ENCODE measurements at places on chromosomes 12 and 14.

DNA sequence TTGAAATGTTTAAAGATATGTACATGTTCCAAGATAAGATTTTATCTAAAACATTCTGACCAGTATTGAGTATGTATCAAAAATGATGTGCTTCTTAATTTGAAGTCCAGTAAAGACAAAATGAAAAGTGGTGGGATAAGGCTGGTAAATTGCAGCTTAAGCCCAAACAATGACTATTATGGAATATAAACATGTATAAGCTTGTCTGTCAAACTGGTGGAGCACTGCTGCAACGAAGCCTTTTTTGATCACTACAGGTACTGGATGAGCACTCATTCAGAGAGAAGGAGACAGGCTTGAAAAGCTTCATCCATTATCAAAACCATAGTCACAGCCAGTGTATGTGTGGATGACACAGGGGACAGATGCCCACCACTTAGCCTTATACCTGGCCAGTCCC is 138.4 kb downstream of the ATP23 start:
- no peak for DNase-seq

DNA sequence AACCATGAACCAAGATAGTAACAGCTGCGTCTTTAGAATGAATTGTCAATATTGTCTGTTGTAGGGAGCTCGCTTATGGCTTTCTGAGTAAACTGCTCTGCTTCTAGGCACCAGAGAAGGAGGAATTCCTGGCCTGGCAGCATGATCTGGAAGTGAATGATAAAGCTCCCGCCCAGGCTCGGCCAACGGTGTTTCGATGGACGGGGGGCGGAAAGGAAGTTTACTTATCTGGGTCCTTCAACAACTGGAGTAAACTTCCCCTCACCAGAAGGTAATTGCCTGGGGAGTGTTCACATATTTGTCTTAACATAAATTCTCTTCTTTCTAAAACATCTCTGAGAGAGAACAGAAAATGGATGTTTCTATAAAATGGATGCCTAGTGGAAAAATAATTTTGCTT is 4.3 kb downstream of the PRKAB1 start:
- peak; percentile 80 for DNase-seq

- no peak for DNase-seq
Observed at GRCh38 chr14:74865156-74865555, 10.8 kb downstream of the PROX2 start.

GRCh38 chr14:96538990-96539317 is 36.8 kb downstream of the PAPOLA start:
- no peak for DNase-seq

- no peak for DNase-seq
Observed at GRCh38 chr12:130641533-130642184, 74.4 kb downstream of the RIMBP2 start.

GRCh38 chr14:75454963-75455546 is 27.2 kb downstream of the JDP2 start:
- DNase-seq: peak; percentile 71

- DNase-seq: no peak
Observed at GRCh38 chr12:51225771-51226170, 7.9 kb upstream of the POU6F1 start.

DNA sequence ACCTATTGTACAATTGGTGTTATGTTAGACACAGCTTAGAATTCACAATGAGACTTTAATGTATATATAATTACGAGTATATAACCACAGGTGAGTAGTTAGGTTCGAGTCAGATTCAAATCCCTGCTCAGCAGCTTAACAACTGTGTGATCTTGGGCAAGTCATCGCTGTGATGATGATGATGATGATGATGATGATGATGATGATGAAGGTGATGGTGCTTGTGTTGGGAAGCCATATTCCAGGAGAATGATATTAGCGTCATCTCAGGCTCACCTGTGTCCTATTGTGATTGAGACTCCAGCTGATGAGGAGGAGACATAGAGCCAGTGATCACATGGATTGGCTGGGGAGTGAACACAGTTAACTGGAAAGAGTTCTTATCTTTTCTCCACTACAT is 16.5 kb downstream of the RFX4 start:
- DNase-seq: no peak

DNA sequence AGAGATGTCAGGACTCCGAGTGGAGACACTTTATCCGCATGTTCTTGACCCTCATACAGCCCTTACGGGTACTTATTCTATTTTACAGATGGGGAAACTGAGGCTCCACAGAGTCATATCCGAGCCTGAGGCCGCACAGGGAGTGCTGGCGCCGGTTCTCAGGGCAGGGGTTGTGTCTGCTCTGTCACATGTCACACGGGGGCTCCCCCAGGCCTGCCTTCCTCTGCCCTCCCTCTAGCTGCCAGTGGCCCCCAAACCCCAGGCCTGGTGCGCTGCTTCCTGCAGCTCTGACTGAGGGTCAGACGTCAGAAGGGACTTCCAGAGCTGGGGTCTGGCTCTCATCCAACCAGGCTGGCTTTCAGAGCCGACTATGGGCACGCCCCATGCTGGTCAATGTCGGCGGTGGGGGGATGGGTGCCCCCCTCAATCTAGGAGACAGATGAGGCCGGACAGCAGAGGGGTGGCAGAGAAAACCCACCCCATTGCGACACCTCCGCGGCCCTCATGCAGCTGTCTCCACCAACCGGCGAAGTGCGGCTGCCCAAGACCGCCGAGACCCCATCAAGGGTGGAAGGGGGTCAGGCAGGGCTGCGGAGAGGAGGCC is 811 bp upstream of the INF2 start:
- DNase-seq: peak; percentile 72

DNA sequence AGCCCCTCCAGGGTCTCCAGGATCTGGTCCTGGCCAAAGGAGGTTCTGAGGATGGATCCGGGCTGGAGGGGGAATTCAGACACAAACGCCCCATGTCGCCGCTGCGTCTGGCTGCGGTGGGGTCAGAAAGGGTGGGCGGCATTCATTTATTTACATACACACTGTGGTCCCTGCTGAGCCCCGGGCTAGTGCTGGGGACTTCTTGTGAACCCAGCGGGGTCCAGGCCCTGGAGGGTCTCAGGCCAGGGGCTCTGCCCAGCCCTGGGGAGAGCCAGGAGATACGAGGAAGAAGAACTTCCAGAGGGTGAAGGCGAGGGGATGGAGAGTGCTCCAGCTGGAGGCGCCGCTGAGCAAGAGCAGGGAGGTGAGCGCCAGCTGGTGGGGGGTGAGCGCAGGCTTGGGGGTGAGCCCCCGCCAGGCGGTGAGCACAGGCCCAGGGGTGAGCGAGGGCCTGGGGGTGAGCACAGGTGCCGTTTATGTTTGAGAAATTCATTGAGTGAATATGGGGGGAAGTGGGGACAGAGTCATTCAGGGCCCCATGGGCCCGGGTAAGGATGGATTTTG is 68.1 kb downstream of the NCOR2 start:
- no peak for DNase-seq

GRCh38 chr14:75249958-75250336 is 28.7 kb upstream of the FOS start:
- DNase-seq: no peak

GRCh38 chr14:38762426-38762825 is 340.6 kb downstream of the SEC23A start:
- DNase-seq: no peak

- DNase-seq: no peak
Observed at GRCh38 chr12:131473261-131473660, 237.6 kb upstream of the SFSWAP start.

- DNase-seq: no peak
Observed at GRCh38 chr12:128693115-128693514, 130.6 kb downstream of the SLC15A4 start.

DNA sequence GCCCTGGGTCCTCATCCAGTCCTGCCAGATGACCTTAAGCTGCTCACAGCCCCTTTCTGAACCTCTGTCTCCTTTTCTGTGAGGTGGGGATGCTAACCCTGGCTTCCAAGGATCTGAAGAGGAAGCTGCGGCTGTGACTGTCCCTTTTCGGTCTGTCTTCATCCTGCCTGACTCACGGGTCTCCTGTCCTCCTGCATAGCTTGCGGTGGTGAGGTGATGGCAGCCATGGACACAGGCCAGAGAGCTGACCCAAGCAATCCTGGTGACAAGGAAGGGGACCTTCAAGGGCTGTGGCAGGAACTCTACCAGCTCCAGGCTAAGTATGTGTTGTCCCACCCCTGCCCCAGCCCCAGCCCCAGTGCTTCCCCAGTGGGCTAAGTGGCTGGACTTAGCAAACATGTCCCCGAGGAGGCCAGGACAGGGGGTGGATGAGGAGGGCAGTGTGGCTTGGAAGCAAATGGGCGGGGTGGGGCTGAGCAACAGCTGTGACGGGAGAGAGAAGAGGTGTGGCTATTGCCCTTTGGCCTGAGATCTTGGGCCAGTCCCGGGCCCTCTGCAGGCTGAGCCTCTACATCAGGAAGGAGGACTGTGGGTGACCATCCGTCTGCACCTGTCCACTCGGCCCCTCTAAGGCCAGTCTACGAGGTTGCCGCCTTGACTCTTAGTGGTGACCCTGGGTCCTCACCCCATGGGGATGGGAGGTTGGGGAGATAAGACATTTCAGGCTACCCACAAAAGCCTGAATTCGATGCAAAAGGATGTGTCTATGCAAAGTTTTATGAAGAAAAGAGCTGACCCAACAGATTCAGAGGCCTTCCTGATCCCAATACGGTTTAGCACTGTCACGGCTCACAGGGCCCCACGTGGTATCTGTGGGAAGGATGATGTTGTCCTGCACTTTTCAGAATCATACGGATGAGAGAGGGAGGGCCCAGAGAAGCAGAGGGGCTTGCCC is 1.1 kb downstream of the CCDC197 start:
- DNase-seq: no peak

- no peak for DNase-seq
Observed at GRCh38 chr14:90557516-90557915, 160.7 kb downstream of the CALM1 start.

- DNase-seq: no peak
Observed at GRCh38 chr14:58541633-58542022, 96.1 kb upstream of the DACT1 start.

GRCh38 chr12:10067942-10068341 is 30.8 kb downstream of the CLEC1A start:
- DNase-seq: peak; percentile 63

DNA sequence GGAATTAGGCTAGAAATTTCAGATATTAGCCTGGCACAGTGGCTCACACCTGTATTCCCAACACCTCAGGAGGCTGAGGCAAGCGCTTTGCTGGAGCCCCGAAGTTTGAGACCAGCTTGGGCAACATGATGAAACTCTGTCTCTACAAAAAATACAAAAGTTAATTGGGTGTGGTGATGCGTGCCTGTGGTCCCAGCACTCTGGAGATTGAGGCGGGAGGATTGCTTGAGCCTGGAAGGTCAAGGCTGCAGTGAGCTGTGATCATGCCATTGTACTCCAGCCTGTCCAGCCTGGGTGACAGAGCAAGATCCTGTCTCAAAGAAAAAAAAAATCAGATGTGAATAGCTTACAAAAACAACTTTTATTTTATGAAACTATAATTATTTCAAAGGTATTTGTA is 15.1 kb downstream of the FRMD6 start:
- DNase-seq: no peak

DNA sequence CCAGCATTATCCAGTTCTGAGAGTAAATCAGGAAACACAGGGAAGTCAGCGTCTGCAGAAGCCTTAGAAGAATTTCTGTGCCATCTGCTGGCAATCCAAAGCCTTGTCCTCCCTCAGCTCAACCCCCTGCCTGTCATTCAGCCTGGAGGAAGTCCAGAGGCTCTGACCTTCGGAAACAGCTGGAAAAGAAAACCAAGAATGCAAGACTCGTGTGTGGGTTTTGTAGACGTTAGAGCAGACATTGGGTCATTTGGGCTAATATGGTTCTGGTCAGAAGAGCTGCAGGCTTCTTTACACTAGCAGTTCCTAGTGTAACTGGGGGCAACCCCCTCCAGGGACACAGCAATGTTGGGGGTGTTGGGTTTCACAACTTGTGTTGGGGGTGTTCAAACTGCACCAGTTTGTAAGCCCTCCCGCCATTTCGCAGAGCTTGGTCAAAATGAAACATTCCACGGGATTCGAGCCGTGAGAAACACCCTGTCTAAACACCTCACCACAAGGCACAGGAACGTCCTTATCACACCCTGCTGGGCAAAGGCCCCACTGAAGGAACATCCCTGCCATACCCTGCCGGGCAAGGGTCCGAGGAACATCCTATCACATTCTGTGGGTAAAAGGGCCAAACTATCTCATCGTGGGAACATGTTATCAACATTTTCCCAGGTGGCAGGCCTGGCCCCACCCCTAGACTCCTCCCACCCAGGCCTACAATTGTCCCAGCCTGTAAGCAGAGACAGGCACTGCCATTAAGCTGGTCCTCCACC is 21.0 kb upstream of the SERPINA4 start:
- peak; percentile 8 for DNase-seq

DNA sequence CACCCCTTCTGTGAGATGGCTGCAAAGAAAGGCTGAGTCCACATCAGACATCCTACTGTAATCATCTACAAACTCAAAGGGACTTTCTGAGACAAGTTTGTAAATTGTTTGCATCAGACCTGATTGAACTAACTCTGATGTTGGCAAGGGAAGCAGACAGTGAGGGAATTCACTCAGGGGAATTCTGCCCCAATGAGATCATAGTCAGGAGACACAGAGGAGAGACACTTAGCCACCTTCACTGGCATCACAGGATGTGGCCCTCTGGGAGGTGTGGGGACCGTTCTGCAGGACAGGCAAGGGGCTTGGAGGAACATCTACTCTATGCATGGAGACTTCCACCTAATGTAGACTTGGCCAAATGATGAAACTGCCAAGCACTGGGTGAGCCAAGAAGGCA is 70.7 kb upstream of the DDX11 start:
- no peak for DNase-seq

DNA sequence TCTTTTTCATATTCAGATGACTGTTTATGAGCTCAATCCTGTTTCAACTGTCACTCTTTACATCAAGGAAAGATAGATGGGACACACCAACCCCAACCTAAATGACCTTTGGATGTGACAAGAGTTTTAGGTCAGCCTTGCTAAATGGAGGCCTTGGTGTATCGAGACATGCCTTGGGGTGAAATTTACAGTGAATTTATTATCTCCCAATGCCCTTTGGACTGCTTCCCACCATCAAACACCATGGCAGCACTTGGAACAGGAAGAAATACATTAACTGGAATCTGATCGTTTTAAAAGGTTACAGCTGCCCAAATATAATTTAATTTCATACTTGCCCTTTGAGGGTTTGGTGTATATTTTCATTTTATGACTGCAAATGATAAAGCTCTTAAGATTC is 327.6 kb downstream of the SOX5 start:
- DNase-seq: no peak

DNA sequence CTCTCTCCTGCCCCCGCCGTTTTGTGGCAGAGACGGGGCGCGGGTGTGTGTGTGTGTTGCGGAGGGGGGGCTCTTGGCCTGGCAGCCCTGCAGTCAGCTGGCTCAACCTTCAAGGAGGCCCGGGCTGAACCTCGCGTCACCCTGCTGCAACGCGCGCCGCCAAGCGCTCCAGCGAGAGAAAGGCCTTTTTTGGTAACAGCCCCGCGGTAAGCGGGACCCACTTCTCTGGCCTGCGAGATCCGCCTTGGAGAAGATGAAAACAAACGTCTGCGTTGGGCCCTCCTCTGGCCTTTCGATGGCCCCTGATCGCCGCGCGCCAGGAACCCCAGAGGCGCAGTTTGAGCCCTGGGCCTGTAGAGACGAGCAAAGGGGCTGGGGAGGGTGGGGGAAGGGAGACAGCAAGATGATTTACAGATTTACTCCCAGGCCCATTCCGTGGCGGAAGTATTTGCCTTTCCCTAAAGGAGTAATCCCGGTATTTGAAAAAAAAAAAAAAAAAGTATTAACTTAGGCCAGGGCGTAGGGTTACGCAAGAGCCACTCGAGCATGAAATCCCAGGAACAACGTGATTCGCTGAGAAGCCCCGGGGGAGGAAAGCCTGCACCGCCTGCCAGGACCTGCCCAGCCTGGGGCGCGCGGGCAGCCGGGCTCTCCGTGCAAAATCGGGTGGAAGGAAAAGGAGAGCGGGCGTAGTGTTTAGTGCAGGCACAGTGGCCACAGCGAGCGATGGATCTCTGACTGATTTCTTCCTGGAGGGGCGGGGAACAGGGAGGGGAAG is 4.5 kb upstream of the IRF2BPL start:
- peak; percentile 95 for DNase-seq
